ENCODE measurements at places on chromosomes 12 and 14.
A peak's percentile ranks its signal among the peaks of the same experiment; 100 is the strongest.

GRCh38 chr14:58808828-58809227, 171.1 kb downstream of the DACT1 start:
- peak; percentile 9 for DNase-seq

- peak; percentile 92 for DNase-seq
Observed at GRCh38 chr14:75982266-75983018, 647 bp upstream of the TGFB3 start.

GRCh38 chr14:69650948-69651369, 39.6 kb downstream of the SUSD6 start:
- DNase-seq, result no peak

GRCh38 chr14:23060536-23061260, 3.4 kb upstream of the CDH24 start:
- DNase-seq, result no peak

- no peak for DNase-seq
Observed at GRCh38 chr12:26034371-26035142, 76.1 kb downstream of the RASSF8 start.

DNA sequence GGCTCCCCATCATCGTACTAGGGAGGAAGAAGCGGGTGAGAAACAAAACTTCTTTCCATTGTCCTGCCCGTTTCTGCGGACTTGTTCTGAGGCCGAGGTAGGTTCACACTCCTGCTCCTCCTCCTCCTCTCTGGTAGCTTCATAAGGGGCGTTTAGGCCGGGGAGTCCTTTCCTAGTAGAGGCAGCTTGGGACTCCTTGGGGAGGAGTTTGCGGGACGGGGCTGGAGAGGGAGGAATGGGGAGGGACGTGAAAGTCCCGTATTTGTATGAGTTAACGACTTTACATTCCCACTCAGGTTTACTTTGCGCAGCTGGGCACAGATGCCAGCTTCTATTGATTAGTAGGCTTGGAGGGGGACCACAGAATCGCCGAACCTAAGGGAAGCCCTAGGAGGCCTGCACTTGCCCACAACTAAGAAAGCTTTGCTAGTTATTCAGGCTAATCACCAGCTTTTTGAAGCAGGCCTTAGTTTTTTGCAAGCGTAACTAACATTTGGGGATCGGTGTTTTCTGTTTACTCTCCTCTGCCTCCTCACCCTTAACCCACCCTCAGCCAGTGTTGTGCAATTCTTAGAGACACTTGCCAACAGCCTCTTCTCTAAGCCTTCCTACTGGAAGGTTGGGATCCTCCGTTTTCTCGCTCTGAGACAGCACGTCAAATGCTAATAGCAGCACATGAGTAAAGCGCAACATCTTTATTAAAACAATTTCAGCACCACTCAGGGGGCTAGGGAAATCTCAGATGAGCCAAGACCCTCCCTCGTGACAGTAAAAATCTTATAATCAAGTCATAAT, 499 bp downstream of the RNASE4 start:
- DNase-seq, result no peak

DNA sequence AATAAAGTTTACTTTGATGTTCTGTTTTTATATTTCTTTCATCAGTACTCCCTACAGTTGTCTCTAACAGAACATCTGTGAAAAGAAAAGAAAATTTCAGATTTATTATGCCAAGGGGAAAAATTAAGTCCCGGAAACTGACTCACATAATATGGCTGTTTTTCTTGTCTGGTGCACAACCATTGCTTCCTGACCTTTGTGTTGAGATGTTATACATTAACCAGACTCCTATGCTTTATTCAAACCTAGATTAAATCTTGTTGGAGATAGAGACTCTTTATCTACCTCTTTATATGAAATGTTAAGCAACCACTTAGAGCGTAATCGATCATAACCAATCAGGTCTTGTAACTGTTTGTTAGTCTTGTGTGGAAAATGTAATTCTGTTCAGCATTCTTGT, 37.6 kb upstream of the BICD1 start:
- DNase-seq, result no peak

DNA sequence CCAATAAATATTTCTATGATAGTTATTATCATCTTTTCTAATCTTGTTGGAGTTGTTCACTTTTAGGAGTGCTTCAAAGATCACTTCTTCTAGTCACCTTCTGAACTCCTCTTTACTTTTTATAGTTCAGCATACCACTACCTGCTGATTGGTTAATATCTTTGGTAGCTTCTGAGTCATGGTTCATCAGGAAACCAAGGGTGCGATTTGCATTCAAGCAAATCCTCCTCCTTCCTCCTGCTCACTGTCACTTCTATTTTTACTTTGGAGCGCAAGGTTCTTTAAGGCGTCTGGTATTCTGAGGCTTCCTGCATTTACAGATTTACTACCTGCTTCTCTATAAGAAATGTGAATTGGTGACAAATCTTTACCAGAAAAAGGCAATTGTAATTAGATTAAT, 24.0 kb downstream of the SYT1 start:
- no peak for DNase-seq

- DNase-seq, result no peak
Observed at GRCh38 chr14:34387974-34388516, 74.0 kb downstream of the SPTSSA start.

- DNase-seq, result no peak
Observed at GRCh38 chr12:103924761-103925641, 5.2 kb upstream of the HSP90B1 start.

DNA sequence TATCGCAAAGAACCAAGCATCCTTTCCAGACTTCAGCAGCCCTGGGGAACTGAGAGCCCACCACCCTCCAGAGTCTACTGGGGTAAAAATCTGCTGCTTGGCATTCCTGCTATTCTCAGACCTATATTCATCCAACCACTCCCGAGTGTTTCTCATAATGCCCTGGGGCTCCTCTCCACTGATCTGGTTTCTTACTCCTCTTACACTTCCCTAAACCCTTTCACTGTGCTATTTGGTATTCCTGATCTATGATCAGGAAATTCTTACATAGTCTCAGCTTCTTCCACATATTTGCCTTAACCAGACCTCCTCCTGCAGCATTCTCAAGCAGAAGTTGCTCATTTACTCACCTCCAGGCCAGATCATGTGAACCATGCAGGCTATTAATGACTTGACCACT, 82.4 kb downstream of the SYT10 start:
- no peak for DNase-seq

DNA sequence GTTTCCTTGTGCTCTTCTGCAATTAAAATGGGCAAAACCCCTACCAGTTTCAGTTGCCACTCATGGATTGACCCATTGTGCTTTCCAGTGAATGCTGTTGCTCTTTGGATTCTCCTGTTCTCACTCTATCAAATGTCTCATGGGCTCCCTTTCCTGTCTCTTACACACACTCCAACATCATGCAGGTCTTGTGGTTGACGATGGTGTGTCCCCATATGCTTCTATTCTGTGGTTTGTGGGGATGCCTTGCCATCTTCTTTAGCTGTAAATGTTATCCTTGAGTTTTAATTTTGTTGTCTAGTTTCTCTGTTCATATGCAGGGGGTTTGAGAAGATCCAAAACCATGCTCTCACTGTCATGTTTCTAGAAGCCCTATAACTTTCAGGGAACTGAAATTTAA, 31.9 kb upstream of the FBXO34 start:
- no peak for DNase-seq

DNA sequence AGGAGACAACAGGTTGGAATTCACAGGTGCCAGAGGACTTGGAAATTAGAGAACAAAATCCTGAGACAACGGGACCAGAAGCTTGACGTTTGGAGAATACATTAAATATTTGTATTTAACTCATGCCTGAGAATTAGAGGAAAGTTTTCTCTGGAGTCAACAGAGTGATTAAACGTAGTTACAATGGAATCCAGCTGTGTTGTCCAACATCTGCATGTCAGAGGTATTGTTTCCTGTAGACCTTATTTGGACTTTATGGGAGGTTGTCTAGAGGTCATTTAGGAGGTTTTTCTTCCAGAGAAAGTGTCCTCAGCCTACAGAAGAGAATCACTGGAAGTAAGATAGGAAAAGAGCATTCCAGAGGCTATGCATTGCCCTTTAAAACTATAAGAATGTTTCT, 45.1 kb upstream of the RERGL start:
- no peak for DNase-seq

GRCh38 chr14:64541261-64541971, 875 bp downstream of the HSPA2 start:
- DNase-seq, result no peak

- no peak for DNase-seq
Observed at GRCh38 chr14:69107407-69108003, 45.4 kb downstream of the DCAF5 start.

All from substantia nigra (tissue), 51 donors.